Suppressor macrophage treated with lipopolysaccharide for 4 hours (primary cell): ENCODE measurements at places on chromosomes 12 and 14.
A peak's percentile ranks its signal among the peaks of the same experiment; 100 is the strongest.

DNA sequence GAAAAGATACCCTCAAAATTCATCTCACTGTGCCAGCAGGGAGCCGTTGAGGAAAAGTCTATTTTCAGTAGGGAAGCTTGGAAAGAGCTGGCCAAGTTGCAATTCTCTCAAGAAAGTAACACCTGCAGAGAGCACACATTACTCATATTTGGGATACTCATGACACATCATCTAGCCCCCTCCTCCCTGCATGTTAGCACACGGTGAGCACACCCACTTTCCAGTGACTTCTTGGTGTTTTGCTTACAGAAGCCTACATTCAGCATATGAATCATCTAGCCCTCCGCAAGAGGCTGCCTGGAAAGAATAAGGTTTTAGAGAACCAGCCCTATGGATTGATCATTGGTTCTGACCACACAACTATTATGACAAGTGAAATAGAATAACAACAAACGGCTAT lies 124.5 kb downstream of the PTPRO start:
- DNase-seq, result no peak

GRCh38 chr14:75392686-75393641 lies 34.9 kb upstream of the JDP2 start:
- DNase-seq, result no peak

DNA sequence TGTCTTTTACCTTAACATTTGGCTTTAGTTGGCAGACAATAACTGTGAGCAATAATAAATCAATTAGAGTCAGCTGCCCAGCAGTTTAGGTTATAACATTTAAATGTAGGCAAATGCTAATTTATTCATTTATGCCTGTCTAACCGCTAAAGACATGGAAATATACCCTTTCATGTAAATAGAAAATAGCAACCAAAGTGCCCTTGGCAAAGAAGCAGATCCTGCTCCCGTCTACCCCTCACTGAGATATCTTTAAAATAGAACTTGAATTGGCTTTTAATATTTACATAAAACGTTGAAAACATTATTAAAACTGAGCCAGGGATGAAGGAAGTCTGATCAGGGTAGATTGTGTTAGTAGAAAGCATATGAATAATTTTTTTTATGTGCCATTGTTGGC lies 67.3 kb downstream of the ATP23 start:
- DNase-seq, result no peak

GRCh38 chr12:26800347-26800746 lies 32.6 kb downstream of the ITPR2 start:
- DNase-seq, result no peak

DNA sequence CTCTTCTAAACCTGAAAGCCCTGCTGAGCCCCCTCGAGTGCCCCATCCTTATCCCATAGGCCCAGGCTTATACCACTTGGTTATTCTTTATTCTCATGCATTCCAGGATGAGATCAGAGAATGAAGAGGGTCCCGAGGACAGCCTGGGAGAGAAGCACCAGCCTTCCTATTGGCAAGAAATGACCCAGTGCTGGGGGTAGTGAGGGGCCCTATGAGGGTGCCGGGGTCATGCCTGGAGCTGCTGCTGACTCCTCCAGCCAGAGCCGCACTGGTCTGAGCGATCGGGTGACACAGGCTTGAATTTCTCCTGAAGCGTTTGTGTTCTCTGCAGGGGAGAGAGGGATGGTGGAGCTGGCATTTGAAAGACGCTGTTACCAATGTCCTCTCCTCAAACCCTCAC lies 18.1 kb downstream of the MORN3 start:
- DNase-seq, result no peak

DNA sequence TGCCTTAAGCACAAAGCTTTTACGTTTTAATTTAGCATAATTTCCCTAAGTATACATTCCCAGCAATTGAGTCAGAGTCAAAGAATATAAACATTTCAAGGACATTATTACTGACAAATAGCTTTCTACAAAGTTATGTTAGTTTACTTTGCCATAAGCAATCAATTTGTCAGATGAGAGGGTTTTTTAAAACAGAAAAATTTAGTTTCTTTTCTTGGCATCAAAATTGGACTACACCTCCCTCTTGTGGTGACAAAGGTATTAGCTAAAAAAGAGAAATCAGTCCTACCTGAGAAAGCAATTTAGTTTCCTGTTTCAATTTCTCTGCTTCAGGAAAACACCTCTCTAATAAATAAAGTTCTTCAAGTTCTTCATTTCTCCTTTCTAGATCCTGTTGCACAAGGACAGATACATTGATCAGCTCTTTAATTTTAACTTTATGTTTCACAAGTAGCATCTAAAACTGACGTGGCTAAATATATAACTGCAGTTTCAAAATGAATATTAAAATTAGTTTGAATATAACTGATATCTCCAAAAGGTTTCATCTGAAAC lies 39.9 kb downstream of the DNAI7 start:
- peak; percentile 27 for DNase-seq

DNA sequence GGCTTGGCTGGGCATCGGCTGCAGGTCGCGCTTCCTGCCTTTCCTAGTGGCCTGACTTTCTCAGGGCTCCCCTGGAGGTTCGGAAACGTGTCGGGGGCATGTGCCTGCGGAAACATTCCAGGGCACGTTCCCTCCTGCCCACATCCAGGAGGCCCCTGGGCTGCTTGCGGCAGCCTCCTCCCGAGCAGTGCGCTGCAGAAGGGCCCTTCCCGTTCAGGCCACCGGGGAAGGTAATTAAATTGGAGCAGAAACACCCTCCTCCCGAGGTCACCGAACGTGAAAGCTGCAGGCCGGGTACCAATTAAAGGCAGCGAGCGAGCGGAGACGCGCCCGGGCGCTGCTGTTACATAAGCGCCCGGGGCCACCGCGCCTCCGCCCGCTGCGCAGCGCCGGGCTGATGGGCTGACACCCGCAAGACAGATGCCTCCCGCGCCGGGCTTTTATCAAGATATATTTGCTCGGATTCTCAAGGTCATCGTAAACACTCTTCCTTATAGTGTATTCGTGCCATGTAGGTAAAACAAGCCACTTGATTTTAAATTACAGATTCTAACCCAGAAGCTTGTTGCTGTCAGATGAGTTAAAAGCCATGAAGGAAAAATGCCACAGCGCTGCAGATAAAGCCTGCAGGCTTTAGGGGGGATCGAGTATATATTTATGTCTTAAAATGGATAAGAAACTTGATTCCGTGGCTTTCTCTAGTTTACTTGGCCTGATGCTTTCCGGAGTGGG lies 31.4 kb downstream of the SSPN start:
- peak; percentile 20 for DNase-seq

- peak; percentile 15 for DNase-seq
These were observed 72.4 kb downstream of the IQSEC3 start for GRCh38 chr12:138898-139534.

DNA sequence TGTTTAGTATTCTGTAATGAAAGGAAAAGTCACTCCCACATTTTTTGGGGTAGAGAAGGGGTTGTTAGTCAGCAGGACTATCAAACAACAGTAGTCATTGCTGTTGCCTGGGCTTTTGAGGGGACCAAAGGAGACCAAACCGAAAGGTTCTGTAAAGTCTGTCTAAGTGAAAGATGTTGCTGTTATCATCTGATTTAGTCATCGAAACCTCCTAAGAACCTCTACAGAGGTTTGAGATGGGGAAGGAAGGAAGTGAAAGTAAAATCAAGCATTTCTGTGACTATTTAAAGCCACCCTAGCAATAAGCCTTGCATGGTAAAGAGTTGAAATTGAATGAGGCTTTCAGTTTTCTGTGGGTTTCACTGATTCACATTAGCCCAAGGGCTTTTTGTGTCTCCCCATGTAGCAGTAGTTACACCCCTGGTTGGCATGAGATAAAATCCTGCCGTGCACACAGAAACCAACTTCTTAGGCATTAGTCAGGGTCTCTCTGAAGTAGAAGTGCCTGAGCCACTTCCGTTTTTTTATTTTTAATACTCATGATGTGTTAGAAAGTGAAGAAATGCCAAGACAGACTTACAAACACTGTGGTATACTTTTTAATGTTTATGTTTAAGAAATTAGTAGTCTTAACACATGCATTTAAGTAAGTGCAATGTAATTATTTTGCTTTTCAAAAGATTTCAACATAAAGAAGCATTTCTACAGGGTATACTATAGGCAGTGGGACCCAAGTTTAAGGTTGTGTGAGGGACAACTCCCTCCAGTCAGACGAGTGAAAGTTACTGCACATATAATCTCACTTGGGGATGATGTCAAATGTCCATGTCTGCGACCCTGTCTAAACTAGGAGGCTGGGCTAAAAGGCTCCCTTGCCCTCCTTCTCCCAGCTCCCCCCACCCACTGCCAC lies 50.4 kb downstream of the DYRK2 start:
- peak; percentile 79 for DNase-seq

DNA sequence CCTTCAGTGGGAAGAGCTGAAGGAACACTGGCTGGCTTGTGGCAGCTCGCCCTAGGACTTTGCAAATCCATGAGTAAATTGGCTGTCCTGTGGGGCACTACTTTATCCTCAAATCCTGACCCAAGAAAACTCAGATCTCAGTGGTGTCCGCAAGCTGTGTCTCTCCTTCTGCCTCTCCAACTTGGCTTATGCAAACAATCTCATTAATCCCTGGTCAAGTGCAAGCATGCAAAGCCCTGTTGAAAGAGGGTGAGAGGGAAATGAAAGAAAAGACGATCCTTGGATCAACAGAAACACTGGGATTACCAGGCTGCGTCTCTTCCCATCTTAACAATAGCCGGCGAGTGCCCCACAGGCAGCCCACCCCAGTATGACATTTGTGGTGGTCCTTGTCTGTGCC lies 901.6 kb downstream of the BCL11B start:
- DNase-seq, result no peak

- no peak for DNase-seq
These were observed 17.9 kb downstream of the NFKBIA start for GRCh38 chr14:35386673-35387125.

DNA sequence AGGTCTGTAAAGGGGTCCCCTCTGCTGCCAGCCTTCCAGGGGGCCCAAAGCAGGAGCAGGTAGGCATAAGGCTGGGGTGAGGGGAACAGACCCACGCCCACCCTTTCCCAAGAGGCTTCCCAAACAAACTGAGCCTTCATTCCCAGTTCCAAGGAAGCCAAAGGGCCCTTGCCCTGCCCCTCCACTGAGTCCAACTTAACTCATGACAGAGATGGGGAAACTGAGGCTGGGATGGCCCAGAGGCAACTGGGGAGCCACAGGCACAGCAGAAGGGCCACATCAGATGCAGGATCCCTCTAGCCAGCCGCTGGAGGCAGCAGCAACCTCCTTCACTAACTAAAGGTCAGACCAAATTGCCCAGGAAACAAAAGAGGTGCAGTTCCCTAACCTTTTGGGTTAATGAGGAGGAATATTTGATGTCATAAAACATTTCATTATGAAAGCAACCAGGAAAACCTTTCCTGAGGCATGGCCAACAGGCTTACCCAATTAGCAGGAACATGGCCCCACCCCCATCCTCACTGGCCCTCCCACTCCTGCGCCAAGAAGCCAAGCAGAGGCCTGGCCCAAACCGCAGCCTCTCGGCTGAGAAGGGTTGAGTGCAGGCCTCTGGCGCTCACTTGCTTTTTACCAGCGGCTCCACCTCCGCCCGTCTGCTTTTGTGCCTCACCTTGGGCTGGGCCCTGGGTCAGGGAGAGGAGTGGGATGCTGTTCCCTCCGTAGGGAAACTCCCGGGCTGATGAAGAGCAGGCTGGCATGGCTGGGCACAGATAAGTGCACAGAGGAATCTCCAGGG lies 293.5 kb upstream of the RTL1 start:
- DNase-seq, result no peak

DNA sequence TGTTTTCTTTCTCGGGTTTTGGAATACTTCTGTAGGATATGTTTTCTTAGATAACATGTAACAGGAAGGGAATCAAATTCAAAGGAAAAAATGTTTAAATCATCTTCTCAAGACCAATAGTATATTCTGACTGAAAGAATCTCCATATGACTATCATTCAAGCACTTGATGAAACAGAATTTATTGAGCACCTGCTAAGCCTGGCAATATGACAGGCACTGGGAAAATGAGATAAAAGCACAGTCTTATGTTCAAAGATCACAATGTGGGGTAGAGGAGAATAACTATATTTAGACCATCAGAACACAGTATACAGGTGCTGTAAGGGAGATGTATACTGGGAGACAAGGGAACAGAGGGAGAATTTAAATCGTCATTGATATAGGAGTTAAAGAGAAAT lies 19.1 kb upstream of the TMEM30B start:
- DNase-seq, result no peak

GRCh38 chr12:22029991-22030390 lies 16.0 kb upstream of the CMAS start:
- no peak for DNase-seq

DNA sequence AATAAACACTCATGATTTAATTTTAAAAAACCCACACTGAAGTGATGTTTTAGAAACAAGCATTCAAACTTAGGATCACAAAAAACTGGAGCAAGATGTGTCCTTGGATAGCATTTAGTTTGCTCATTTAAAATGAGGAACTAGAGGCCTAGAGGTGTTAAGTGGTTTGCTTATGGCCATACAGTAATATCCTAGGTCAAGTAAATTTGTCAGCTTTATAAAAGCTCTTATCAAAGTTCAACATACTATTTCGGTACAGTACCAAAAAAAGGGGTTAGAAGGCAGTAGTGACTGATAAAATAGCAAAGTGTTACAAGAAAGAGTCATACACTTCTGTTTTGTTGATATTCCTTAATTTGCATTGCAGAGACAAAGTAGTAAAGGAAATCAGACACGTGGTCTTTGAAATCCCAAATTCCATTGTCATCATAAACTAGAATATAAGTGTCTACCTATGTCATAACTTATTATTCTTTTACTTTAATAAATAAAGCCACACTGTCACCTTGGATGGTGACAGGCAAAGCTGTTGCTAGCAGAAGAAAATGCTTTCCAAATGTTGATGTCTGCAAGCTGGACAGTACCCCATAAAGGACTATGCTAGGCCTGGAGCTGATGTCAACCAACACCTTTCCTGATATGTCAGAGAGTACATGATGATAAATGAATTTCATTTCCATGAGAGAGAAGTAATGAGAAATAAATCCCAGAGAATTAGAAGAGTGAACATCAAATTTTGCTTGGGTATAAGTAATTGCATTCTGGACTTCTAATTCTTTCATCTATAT lies 17.6 kb upstream of the SRP54 start:
- no peak for DNase-seq

GRCh38 chr12:6608592-6609281 lies 1.6 kb upstream of the CHD4 start:
- DNase-seq, result no peak

GRCh38 chr12:2173971-2174370 lies 121.2 kb downstream of the CACNA1C start:
- peak; percentile 20 for DNase-seq

DNA sequence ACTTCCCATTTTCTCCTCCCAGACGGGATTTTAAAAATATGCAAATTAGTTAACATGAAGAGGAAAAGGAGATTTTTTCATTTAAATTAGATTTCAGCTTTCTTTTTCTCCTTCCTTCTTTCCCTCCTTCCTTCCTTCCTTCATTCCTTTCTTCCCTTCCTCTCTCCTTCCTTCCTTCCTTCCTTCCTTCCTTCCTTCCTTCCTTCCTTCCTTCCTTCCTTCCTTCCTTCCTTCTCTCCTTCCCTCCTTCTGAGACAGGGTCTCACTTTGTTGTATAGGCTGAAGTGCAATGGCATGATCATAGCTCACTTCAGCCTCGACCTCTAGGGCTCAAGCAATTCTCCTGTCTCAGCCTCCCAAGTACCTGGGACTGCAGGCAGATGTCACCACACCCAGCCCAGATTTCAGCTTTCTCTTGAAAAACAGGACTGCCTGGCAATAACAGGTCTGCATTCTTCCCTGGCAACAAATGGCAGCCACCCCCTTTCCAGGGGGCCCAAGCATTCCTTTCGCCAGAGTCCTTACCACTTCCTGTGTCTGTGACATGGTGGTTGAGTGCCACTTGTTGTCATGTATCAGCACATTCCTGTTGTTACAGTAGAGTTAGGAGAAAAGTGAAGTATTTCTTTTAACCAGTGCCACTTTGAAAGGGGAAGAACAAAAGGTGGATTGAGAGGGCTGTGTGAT lies 119.1 kb downstream of the PTPN11 start:
- no peak for DNase-seq

- peak; percentile 53 for DNase-seq
These were observed 126.6 kb downstream of the BCAT1 start for GRCh38 chr12:24822121-24822899.
